ENCODE measurements at places on chromosomes 5 and 9. TPM values are rescaled to one million over a fixed set of nuclear protein-coding genes. Genes with fewer than 3 reads are reported as not detected.
A peak's percentile ranks its signal among the peaks of the same experiment; 100 is the strongest.

DNA sequence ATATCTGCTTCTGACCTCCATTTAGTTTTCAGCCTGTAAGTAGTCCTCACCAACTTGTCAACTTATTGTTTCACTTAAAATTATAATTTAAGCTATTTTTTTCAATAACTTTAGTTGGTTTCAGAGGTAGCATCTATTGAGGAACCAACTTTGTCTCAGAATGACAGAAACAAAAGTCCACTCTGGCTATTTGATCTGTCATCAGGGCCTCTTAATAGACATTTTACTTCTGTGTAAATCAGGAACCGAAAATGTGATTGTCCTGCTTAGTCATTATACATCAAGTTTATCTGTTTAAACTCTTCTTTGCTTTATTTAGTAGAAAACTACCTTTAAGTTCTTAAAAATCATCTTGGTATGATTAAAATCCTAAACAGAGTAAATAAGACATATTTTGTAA is 820.8 kb upstream of the EDIL3 start:
- no peak for DNase-seq

The NUTM2F gene
- total RNA-seq, result not detected

DNA sequence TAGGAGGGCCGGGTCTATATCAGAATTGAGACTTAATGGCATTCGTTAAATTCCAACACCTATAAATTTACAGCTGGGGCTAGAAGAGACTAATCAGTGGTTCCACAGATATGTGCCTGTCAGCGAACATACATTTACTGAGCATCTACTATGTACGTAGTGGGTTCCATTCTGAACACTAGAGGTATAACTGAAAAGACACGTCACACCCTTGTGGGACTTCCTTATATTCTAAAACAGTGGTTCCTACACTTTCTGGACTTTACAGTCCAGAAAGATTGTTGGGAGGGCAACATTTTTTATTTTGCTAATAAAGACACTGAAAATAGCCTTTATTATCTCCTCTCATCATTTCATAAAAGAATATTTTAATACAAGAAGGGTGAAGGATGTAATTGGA is 140.5 kb downstream of the SCAMP1 start:
- no peak for DNase-seq

DNA sequence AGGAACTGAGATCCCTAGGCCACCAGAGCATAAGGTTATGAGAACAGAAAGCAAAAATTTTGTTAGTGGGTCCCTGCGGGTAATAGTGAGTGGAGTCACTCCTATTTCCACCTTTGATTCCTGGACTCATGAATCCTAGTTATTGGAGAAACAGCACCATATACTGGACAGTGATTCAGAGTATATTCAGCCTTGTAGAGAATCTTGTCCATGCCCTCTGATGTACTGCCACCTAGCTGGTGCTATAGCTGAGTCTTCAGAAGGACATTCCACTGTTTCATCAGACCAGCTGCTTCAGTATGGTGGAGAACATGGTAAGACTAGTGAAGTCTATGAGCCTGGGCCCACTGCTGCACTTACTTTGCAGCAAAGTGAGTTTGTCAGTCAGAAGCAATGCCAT is 25.0 kb upstream of the ITGA2 start:
- DNase-seq, result peak; percentile 55

DNA sequence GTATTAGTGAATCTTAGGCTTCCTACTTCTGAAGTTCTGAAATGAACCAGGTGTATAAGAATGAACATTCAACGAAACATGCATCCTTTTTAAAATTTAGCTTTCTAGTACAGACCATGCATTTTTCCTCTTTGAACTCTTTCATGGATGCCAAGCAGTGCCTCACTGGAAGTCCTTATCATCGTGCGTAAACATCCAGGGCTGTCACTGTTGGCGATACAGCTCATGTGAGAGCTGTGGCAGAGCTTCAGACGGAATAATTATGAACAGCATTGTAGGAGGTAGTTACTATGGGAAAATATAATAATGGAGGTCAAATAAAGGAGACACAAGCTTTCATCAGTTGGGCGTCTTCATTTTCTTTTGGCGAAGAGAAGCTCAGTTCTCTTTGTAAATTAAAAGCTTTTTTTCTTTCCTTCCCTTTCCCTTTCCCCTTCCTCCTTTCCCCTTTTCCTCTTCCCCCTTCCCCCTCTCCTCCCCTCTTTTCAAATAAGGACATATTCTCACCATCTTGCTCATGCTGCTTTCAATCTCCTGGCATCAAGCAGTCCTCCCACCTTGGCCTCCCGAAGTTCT is 167.3 kb downstream of the KDM4C start:
- no peak for DNase-seq

The PLCXD3 gene
- 0.03 TPM for total RNA-seq

- peak; percentile 13 for DNase-seq
These were observed 17.0 kb downstream of the LARS1 start for GRCh38 chr5:146165460-146165859.

The AJM1 gene
- total RNA-seq, result 5.2 TPM

The SLC1A3 gene
- total RNA-seq, result 0.21 TPM

GRCh38 chr5:73908846-73909245 is 282.9 kb downstream of the ARHGEF28 start:
- DNase-seq, result no peak

- no peak for DNase-seq
These were observed 98.4 kb upstream of the MEGF10 start for GRCh38 chr5:127192150-127192549.

The DNAJC18 gene
- total RNA-seq, result 15.9 TPM

- no peak for DNase-seq
These were observed 120.2 kb upstream of the TRIM32 start for GRCh38 chr9:116566677-116567488.

The CDKN2B-AS1 gene
- total RNA-seq, result 1.3 TPM

GRCh38 chr9:93603906-93604326 is 27.5 kb downstream of the PHF2 start:
- DNase-seq, result no peak

GRCh38 chr9:78666818-78667414 is 370.0 kb downstream of the PSAT1 start:
- DNase-seq, result peak; percentile 14

DNA sequence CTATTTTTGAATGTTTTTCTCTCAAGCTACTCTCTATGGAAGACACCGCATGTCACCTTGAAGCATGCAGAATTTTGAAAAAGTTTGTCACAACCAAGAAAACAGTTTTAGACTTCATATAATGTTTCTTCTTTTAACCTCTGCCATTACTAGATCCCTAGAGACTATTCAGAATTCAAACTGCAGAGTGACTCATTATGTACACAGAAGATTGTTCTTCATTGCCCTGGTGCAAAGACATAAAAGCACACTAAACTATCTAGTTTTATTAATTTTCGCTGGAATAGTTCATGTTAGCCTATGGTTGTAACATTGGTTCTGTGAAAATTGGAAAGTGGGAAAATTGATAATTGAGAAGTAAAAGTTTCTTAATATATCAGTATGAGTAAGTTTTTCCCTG is 18.4 kb downstream of the F2RL2 start:
- no peak for DNase-seq

- DNase-seq, result peak; percentile 79
These were observed 56.5 kb upstream of the ZNF354A start for GRCh38 chr5:178786859-178787499.

The PDLIM4 gene
- 2.0 TPM for total RNA-seq

The RABGAP1 gene
- total RNA-seq, result 31.5 TPM

DNA sequence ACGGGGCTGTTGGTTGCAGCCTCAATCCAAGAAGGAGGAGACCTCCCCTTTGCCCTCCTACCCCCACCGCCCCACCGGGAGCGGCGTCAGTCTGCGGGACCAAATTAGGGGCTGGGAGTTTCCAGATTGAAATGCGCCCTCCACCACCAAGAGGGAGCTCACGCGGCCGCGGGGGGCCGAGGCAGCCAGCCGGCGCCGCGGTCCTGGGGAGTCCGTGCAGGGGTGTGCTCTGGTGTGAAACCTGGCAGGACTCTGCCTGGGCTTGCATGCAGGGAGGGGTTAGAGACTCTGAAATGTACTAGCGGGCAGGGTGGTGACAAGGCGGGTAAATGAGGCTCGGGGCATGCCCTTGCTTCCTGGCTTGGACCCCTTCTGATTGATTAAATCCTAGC is 989 bp upstream of the FBN2 start:
- DNase-seq, result no peak

The GMCL2 gene
- not detected for total RNA-seq

GRCh38 chr5:159262472-159262858 is 625 bp upstream of the UBLCP1 start:
- peak; percentile 10 for DNase-seq

The SHLD3 gene
- 1.4 TPM for total RNA-seq

GRCh38 chr9:34282096-34282495 is 47.0 kb downstream of the KIF24 start:
- DNase-seq, result no peak

The AQP7 gene
- total RNA-seq, result not detected

Data from HFFc6 (cell line).